ENCODE measurements at places on chromosomes 2 and 18. TPM values are rescaled to one million over a fixed set of nuclear protein-coding genes. Genes with fewer than 3 reads are reported as not detected.

The ERFE gene
- polyA plus RNA-seq, result 31.0 TPM

DNA sequence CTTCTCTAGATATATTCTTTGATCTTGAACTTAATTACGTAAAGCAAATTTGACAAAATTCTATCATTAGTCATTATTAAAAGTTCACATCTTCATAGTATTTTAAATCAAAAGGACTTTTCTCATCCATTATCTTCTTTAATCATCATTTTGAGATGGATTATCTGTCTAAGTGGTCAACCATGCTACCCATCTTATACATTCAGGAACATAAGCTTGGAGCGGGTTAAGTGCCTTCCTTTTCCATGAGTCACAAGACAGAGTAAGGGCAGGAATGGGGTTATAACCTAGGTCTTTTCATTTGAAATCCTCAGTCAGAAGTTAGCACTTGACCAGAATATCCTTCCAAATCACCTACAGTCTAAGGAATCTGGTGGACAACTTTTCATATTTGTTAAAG, 297.1 kb downstream of the TCF4 start:
- DNase-seq, result no peak

GRCh38 chr2:20438334-20439192, 8.3 kb upstream of the RHOB start:
- DNase-seq, result no peak

DNA sequence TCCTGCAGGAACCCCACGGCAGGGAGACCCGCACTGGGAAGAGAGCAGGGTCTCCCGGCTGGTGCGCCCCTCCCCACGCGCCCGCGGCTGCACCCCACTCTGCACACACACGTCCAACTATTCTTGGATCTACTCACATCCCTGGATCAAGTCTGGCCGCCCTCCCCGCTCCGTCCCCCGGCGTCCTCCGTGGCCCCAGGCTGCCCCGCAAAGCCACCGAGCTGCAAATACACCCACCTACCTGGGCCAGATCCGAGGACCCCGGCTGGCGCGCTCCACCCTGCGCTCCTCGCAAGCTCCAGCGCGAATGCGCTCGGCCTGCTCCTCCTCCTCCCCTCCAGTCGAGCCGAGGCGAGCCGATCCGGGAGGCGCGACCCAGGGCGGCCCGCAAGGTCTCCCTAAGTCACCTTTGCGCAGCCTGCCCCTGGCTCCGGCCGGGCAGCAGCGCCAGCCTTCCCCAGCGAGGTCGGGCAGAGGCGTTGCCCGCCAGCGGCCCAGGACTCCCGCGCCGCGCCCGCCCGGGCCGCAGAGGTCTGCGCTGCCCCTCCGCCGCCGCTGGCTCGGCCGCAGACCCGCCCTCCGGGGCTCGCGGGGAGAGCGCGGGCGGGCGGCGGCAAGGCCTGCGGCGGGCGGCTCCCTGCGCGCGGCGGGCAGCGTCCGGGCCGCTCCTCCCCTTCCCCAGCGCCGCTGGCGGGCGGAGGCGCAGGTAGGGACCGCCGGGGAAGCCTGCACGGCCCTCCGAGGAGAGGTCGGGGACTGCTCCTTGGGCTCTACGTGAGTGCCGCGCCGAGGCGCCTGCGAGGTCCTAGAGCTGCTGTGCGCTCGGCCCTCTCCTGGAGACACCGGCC, 126.0 kb downstream of the OSBPL1A start:
- peak; percentile 79 for DNase-seq

DNA sequence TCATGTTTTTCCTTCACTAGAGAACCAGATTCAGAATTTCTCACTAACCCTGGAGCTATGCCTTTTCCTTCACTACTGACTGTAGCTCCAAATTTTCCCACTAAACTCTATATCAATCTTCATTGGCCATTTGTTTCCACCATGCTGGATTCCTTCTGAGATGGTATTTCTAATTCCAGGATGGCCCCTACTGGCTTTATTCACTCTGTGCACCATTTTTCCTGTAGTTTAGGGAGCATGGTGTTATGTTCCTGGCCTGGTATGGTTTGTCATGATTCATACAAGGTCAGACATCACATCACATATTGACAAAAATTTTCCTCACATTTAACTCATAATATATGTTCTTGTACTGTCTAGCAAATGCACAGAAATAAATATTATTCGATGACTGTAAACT, 229.2 kb upstream of the TFPI start:
- no peak for DNase-seq

The MAP3K19 gene
- 15.1 TPM for polyA plus RNA-seq

DNA sequence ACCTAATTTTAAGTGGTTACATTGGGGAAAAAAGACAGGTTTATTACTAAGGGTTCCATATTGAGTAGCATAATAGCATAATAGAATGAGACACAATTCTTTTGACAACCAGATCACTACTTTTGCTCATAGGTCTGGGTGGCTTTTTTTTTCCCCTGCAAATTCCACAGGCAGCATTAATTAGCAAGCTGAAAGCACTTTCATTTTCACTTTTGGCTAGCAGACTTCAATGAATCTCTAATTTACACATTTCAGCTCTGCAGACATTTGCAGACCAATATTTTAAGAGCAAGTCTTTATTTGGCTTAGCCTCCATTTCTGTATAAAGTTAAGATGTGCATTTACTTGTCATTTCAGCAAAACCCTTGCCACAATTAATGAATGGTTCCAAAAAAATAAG, 185.5 kb downstream of the NOL4 start:
- no peak for DNase-seq

GRCh38 chr18:22268641-22269128, 99.3 kb downstream of the GATA6 start:
- no peak for DNase-seq

GRCh38 chr2:229084447-229084846, 186.6 kb downstream of the PID1 start:
- no peak for DNase-seq

- no peak for DNase-seq
These were observed 171.6 kb upstream of the SETBP1 start for GRCh38 chr18:44509048-44509447.

- DNase-seq, result no peak
These were observed 88.6 kb upstream of the ID2 start for GRCh38 chr2:8593243-8593642.
